ENCODE measurements at places on chromosomes 3 and 15. TPM values are rescaled to one million over a fixed set of nuclear protein-coding genes. Genes with fewer than 3 reads are reported as not detected.

DNA sequence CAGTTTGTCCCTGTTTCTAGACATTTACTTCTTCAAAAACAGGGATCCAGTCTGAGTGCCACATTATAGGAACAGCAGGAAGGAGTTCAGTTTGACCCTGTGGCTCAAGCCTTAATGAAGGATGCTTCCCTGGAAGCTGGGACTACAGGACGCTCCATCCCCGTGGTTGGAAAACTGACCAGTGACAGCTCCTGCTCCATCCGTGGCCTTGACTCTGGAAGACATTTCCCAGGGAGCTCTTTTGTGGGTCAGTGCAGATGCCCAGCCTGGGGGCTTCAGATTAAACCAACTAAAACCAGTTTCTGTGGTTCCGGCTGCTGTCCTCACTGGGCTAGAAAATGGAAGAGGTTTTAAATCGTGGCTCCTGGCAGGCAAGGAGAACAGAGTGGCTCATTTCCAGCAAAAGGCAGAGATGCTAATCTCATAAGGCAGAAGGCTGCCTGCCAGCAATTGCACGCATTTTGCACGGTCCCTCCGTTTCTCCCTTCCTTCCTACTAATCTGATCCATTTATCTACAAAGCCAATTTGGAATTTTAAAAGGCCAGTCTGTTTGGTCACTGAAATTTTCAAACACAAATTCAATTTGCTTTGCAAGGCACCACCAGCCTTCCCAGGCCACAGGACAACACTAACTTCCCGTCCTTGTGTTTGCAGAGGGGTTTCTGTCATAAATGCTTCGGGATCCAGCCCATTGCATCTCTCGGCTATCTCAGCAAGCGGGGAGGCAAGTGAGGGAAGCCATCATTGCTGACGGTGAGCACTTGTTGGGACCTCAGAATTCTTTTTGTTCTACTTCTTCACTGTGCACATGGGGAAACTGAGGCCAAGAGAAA, 6.2 kb upstream of the SSUH2 start:
- peak; percentile 56 for DNase-seq

DNA sequence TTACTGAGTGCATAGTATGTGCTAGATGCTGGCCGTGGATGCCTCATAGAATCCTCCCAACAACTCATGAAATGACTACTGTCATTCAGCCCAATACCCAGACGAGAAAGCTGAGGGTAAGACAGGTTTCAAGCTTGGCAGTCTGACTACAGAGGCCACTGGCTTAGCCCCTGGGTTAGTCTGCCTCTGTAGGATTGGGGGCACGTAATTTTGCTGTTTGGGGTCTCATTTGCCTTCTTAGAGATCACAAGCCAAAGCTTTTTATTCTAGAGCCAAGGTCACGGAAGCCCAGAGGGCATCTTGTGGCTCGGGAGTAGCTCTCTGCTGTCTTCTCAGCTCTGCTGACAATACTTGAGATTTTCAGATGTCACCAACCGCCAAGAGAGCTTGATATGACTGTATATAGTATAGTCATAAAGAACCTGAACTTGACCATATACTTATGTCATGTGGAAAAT, 1.0 kb upstream of the CCR5 start:
- DNase-seq: no peak

DNA sequence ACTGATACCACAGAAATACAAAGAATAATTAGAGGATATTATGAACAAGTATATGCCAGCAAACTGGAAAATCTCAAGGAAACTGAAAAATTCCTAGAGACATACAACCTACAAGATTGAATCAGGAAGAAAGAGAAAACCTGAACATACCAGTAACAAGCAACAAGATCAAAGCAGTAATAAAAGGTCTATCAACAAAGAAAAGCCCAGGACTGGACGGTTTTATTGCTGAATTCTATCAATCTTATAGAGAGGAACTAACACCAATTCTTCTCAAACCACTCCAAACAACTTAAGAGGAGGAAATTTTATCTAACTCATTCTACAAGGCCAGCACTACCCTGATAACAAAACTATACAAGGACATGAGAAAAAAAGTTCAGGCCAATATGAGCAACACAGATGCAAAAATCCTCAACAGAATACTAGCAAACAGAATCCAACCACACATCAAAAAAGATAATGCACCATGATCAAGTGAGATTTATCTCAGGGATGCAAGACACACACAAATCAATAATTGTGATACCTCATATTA, 71.1 kb upstream of the IMPG2 start:
- no peak for DNase-seq

DNA sequence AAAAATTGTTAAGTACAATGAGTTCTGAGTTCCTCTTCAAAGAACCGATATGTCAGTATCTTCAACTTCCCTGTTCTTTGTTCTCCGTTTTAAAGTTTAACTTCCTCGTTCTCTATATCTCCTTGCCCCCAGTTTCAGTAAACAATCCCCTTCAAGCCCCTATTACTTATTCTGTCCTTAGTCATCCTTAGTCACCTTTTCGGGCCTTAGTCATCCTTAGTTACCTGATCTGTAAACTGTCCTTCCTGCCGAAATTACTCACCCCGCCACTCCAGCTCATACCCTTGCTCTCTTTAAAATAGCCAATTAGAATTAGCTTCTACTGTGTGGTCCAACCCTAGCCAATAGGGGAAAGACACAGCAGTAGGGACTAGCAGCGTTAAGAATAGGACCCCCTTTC, 1165.6 kb downstream of the NSUN3 start:
- no peak for DNase-seq

- no peak for DNase-seq
Measured at GRCh38 chr3:156368189-156368588, 186.7 kb downstream of the SSR3 start.

- DNase-seq: no peak
Measured at GRCh38 chr15:96218623-96219455, 111.7 kb upstream of the NR2F2 start.

DNA sequence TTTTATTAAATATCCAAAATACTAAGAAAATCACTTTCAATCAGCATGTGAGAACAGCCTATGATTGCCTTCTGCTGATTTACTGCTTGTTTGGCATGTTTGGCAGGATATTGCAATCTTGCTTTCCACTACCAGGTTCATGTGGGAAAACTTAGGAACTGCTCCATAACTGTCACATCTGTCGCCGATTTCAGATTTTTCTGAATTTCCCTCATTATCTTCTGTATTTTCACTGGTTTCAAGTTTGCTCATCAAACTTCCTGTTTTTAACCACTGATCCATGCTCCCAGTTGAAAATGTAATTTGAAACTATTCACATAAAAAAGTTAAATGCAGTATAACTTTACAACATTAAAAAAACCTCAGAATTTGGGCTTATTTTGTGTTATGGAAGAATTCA, 93.0 kb downstream of the NFKBIZ start:
- peak; percentile 20 for DNase-seq

GRCh38 chr15:80123034-80123433, 29.8 kb upstream of the FAH start:
- no peak for DNase-seq

GRCh38 chr3:143478115-143478693, 358.6 kb downstream of the CHST2 start:
- no peak for DNase-seq

DNA sequence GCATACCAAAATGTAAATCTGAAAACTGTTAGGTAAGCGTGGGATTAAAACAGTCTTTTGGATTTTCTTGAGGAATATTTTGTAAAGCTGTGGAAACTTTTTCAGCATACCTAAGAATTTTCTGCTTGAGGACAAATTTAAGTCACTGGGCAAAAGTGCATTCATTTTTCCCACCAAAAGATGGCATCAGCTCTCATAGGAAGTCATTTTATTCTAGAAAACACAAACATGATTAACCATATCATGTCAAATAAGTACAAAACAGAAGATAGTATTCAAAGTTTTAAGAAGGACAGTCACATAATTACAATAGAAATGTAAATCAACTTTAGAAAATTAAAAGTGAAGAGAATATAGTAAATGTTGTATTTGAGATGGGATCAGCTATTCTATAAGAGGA, 63.5 kb downstream of the SLC49A4 start:
- peak; percentile 25 for DNase-seq

GRCh38 chr3:69500604-69501003, 114.7 kb upstream of the FRMD4B start:
- no peak for DNase-seq

DNA sequence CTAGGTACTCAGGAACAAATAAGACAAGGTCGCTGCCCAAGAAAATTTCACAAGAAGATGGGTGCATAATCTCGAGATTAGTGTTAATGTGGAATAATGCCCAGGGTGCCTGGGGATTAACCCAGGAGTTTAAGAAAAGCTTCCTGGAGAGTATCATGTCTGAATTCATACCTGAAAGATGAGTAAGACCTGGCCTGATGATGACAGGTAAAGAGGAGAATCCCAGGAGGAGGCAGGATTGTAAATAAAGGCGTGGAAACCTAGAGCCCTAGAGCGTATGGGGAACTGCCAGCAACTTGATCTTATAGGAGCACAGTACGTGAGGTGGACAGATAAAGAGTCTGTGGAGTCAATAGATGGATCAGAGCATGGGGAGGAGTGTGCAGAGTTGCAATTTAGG, 43.0 kb downstream of the ARRDC4 start:
- no peak for DNase-seq

- no peak for DNase-seq
Measured at GRCh38 chr3:89300526-89300925, 193.1 kb downstream of the EPHA3 start.

- no peak for DNase-seq
Measured at GRCh38 chr3:143753456-143753855, 94.8 kb downstream of the SLC9A9 start.

DNA sequence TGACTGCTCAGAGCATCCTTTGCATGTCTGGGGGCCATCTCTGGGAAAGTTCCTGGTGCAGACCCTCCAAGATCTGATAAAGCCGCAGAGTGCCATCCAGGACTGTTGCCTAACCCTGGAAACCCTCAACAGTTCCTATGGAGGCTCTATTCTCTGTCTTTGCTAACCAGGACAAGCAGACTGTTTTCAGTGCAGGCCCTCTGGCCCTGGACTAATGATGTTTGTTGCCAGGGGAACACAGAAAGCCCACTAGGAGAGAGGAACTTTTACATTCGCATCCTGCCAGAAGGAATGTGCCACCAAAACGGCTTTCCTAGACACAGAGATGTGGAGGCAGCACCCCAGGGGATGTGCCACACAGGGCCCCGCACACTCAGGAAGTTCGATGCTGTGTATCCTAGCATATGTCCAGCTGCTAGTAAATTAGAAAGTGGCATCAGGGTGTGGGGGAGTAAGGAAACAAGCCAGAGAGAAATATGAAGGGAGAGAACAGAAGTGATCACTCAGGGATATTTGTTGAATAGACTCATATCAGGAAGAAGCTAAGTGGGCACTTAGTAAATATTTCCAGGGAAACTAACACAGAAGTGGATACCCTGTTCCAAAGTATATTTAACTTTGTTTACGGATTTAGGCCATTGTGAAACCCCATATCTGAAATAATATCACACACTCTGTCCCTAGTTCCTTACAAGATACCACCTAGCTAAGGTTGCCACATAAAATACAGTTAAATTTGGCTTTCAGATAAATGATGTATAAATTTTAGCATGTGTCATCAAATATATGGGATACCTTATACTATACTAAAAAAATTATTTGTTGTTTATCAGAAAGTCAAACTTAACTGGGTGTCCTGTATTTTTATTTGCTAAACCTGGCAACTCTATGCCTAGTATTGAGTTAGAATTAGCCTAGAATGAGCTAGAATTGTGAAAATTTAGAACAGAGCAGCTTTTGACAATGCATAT, 29.9 kb upstream of the TMOD3 start:
- DNase-seq: no peak

DNA sequence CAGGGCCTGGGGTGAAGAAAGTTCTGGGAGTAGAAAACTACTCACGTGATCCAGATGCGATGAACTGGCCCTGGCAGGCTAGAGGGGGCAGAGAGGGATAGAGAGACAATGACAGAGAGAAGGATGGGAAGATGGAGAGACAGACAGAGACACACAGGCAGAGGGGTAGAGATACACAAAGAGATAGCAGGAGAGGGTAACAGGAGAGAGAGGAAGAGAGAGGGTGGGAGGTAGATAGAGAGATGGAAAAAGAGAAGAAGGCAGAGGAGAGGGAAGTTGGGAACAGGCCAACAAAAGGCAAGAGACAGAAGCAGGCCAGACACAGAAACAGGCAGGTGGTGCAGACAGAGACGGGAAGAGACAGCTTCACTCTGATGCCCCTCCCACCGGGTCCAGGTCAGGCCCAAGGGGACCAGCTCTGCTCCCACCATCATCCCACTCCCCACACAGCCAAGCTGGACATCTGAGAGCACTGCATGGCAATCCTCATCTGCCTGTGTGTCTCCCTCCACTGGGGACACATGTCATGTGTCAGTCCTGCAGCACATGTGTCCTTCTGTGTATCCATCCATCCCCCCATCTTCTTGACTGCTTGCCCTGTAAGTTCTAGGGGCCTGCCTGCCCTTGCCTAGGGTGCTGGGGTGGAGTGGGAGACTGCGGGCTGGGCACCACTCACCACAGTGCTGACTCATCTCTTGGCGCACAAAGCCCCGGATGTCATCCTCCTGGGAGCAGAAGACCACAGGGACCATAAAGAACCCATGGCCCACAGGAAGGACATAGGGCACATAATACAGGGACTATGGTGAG, 2.2 kb upstream of the UCN2 start:
- DNase-seq: peak; percentile 95

- no peak for DNase-seq
Measured at GRCh38 chr15:83526319-83526718, 79.2 kb downstream of the SH3GL3 start.

DNA sequence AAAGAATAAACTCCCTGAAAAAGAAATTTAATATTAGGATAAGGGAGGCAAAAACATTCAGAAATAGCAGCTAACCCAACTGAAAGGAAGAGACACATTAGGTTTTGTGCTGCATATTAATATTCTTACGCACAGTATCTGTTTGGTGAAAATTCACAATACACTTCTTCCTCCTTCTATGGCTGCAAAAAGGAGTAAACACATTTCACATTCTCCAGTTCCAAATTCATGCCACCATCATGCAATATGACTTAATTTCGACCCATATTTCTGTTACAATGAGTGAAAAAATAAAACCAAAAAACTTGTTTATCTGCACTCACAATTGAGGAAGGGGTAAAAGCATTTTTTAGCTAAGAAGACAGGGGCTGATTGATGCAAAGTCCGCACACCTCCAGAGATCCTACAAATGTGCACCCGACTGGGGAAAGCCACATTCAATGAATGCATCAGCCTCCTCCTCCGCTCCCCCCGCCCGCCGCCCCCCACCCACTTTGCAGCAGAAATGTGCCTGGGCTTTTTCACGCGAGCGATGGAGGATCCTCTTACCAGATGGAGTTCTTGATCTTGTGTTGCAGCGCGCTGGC, 1.0 kb downstream of the RFX7 start:
- peak; percentile 3 for DNase-seq

The CTXN2 gene
- not detected for total RNA-seq

The ISG20 gene
- total RNA-seq: 7.8 TPM

The NPRL2 gene
- 26.2 TPM for total RNA-seq

The TOPBP1 gene
- 66.9 TPM for total RNA-seq

The TIGIT gene
- total RNA-seq: not detected

The SPATA12 gene
- not detected for total RNA-seq

The SH3GL3 gene
- total RNA-seq: 0.24 TPM
